ENCODE measurements at places on chromosomes 11 and 22. TPM values are rescaled to one million over a fixed set of nuclear protein-coding genes. Genes with fewer than 3 reads are reported as not detected.

Gene CCDC15
- 0.49 TPM for total RNA-seq

Gene GGT5
- total RNA-seq = 21.8 TPM

Gene SERPING1
- total RNA-seq = 614 TPM

Gene KRTAP5-3
- total RNA-seq = not detected

Gene IFITM2
- 129 TPM for total RNA-seq
